NCI-H345 (cell line): ENCODE measurements at places on chromosomes 4 and X.

DNA sequence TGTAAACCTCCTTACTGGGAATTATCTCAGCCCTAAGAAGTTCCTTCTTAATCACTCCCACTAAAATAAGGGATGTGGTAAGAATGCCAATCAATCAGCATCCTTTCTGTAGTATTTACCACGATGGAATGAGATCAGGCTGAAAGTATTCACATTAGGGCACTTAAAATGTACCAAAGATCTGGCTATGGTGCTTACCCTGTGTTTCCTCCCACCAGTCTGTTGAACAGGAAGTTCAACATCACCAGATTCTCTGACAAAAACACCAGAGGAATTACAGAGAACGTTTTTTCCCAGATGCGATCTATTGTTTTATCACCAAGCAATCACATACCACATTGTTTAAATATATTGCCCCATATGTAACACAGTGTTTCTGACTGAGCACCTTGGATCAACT, 2.1 kb upstream of the CLCN3 start:
- no peak for DNase-seq

DNA sequence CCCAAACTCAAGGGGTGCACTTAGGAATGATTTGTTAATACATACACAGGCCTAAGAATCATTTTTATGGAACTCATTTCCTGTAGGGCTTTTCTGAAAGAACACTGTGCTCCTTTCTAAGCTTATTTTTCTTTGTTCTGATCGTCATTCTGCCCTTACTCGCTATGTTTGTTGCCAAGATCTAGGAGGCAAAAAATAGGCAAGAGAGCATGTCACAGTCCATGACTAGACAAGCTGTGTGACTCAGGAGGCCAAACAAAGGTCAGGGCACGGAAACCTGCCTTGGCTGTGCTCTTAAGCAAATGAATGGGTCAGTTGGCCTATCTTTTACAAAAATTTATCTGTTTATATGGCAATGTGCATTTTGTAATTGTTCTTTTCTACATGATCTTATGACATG, 42.5 kb upstream of the C1GALT1C1 start:
- DNase-seq: no peak

GRCh38 chrX:21374163-21374993, at the start of gene CNKSR2:
Gene CNKSR2 (plus strand): TSS chrX:21374418. CDS start chrX:21374898, 480 bp downstream.
- DNase-seq: peak; percentile 89

DNA sequence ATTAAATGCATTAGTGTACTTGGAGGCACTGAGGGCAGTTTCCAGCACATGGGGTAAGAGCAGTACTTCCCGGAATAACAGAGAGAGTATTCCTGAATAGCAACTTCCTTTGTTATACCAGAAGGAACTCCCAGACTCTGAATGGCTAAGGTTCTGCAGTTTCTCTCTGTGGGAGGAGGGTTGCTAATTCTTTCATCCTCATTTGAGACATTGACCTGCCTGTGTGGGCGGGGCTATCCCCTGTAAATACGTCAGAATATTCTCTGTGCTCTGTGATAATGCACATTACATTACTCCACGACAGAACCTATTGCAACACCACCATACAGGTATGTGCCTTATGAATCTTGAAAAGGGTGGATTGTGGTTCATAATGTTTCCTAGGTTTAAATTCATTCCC, 52.7 kb downstream of the SPINK2 start:
- no peak for DNase-seq

DNA sequence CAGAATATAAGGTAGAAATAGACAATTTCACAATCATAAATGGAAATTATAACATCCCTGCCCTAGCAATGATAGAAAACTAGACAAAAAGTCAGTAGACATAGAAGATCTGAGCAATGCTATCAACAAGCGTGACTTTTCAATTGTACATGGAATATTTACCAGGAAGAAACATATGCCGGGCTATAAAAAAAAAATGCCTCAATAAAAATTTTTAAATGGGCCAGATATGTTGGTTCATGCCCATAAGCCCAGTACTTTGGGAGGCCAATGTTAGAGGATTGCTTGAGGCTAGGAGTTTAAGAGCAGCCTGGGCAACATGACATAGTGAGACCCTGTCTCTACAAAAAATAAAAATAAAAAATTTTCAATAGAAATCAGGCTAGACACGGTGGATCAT, 5.3 kb upstream of the MTNR1A start:
- no peak for DNase-seq

- no peak for DNase-seq
These were observed 202.4 kb upstream of the ZIC3 start for GRCh38 chrX:137363559-137363958.

- no peak for DNase-seq
These were observed 623.6 kb upstream of the TENM3 start for GRCh38 chr4:181619651-181620050.

DNA sequence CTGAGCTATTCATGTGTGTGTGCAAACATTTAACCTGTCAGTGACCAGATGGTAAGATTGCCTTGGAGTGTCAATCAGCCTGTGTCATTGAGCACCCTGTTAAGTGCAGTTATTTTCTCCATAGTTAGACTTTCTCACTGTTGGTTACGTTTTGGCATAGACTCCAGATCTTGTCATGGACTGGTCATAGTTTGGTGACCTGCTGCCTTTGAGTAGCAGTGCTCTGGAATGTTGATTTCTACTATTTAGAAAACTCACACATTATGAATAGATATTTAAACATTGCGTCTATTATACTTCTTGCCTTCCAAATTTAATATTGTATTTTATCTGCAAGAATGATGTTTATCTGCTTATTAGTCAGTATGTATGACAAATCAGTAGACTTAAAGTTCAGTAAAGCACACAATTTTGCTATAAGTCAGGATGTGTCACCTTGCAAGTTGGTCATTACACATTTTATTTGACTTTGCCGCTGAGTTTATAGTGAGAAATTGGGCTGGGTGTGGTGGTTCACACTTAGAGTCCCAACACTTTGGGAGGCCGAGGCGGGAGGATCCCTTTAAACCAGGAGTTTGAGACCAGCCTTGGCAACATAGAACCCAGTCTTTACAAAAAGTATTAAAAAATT, 42.4 kb downstream of the KIAA0232 start:
- DNase-seq: no peak

DNA sequence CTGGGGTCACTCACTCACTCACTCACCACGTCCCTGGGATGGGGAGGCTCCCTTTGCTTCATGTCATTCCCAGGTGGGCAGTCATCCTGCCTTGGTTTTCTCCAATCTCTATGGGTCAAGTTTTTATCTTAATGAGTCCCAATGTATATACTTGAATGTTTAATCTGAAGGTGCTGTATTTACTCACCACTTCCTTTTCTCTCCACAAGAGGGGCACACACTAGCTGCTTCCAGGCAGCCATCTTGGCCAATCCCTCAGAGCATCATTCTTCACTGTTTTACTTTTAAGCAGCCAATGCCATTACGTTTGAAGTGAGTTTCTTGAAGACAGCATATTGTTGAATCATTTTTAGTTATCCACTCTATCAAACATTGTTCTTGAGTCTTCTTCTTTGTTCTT, 153.4 kb upstream of the ARSJ start:
- no peak for DNase-seq

DNA sequence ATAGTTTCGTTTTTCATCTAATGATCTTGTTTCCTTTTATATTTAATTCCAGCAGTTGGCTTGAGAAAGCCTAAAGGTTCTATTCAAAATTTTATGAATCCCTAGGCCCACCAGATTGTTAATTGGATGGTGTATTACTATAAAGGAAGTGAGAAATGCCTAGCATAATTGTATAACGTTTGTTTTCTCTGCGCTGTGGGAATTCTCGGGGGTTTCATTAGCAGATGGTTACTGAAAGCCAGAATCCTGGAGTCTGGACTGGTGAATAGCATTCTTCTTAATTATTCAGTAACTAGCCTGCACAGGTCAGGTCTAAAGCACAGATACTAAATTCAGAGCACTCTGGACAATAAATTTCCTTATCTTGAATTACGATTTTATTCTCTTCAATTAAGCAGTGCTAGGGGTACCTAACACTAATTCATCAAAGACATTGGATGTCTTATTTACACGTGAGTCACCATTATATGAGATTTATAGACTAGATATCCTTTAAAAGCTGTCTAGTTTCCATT, 459.4 kb downstream of the DTHD1 start:
- DNase-seq: no peak

DNA sequence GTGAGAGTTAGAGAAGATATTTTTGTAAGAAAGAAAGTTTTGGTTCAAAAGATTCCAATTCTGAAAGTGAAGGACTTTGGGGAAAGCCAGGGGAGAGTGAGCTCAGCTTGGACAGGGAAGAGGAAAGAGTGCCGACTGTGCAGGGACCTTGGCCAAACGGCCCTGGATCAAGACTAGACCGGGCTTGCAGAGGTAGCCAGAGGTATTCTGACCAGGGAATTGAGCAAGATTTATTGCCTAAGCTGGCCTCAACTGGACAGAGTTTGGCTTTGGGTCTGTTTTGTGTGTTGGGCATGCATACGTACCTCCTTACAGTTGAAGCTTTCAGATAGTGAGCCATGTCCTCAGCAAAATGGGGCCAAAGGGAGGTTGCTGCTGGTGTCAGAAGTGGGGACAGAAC, 11.6 kb downstream of the PLAC1 start:
- no peak for DNase-seq

DNA sequence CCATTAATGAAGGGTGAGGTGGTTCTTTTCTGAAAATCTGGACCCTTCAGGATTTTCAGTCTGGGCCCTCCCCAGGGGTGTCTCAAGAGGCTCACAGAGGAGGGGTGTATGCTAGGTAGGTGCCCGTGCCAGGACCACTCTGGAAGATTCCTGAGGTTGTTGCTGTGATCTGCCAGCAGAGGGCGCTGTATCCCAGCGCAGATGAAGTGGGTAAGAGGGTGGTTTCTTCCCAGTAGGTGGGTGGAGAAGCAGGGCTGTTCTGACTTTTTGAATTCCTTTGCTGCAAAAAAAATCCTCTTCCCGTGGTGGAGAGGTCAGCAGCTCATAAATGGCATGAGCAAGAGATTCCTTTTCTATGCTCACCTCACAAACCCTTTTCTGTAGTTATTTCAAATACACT, 51.1 kb downstream of the SCML1 start:
- peak; percentile 45 for DNase-seq

- DNase-seq: no peak
These were observed 17.6 kb downstream of the SYAP1 start for GRCh38 chrX:16737024-16737423.

- no peak for DNase-seq
These were observed 410.3 kb downstream of the CCSER1 start for GRCh38 chr4:90537491-90537890.

GRCh38 chrX:40184968-40185367, 87.2 kb upstream of the BCOR start:
- DNase-seq: no peak

GRCh38 chr4:83751336-83751949, 215.5 kb downstream of the GPAT3 start:
- DNase-seq: no peak

- DNase-seq: no peak
These were observed 109.2 kb upstream of the CXCL13 start for GRCh38 chr4:77496457-77496856.

DNA sequence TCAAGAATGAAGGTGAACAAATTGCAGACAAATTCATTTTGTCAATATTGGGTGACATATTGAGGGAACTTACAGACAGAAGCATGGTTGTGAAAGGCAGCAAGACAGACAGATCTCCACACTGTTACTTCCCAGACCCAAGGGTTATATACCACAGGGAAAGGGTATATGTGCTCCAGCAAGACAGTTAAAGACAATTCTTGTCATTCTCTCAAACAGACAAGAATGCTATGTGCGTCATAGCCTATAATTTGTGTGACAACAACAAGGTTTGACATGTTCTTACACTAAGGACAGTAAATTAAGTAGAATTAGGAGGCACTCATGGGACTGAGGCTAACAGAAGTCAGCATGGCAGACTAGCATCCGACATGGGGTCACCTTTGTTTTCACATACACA, 214.3 kb downstream of the INPP4B start:
- no peak for DNase-seq

DNA sequence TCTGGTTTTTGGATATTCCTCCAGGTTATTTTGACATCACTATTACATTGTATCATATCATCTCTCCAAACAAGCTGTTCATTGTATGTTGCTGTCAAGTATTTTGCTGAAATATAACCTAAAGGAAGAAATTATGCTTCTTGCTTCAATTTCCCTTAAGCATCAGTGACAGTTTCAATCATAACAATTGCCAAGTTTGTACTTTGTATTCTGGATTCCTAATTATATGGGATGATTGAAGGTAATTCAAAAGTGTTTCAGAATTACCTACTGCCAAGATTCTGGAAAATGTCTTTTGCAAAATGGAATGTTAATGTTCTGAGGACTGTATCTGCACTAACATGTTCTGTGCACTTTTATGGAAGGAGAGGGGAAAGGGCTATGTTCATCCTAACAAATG, 228.7 kb downstream of the PRDM5 start:
- DNase-seq: no peak

GRCh38 chr4:13912436-13912925, 285.0 kb upstream of the BOD1L1 start:
- no peak for DNase-seq

- DNase-seq: no peak
These were observed 17.0 kb upstream of the ZNF280C start for GRCh38 chrX:130285710-130286109.

GRCh38 chr4:189001283-189001970, 862.2 kb downstream of the TRIML1 start:
- no peak for DNase-seq

DNA sequence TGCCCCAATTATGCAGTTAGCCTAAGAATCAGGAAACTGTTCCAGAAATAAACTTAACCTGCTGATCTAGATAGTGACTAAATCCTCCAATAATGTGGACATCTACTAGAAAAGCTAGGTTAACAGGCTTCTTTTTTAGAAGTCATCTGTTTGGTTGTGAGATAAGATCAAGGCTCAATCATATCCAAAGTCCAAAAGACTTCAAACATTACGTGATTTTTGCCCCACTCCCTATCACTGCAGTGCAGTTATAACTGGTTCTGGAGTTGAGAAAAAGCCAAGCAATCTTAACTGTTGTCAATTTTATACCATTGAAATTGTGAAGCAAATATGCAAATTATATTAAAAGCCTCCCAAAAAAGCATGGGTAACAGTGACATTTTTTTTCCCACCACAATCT, 781.4 kb downstream of the KLHL13 start:
- DNase-seq: no peak

DNA sequence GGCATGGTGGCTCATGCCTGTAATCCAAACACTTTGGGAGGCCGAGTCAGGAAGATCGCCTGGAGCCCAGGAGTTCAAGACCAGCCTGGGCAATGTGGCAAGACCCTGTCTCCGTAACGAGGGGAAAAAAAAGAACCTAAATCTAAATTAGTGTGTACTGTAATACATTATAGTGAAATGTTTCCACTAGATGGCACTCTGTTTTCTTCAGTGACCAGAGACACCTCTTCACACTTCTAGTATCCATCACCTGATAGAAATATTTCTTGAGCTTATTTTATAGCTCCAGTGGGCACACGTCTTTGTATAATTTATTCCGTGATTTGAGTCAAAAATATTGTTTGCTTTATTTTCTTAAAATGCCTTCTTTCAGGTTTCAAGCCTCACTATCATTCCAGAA, 600.9 kb upstream of the DIPK2B start:
- DNase-seq: no peak

- no peak for DNase-seq
These were observed 5.5 kb downstream of the SOWAHD start for GRCh38 chrX:119763836-119764387.

GRCh38 chr4:2672700-2673099, 83.4 kb downstream of the TNIP2 start:
- DNase-seq: no peak
